ENCODE measurements at places on chromosomes 2 and 18. TPM values are rescaled to one million over a fixed set of nuclear protein-coding genes. Genes with fewer than 3 reads are reported as not detected.

The ALPP gene
- total RNA-seq: 0.45 TPM

- no peaks in the 10 kb centered on the region for H3K36me3 ChIP-seq
- no peaks in the 10 kb centered on the region for H3K4me1 ChIP-seq
- DNase-seq: no peak
- no peak overlapping the region for H3K4me3 ChIP-seq
- H3K27ac ChIP-seq: no peak overlapping the region
These were observed 287.2 kb upstream of the GYPC start for GRCh38 chr2:126368758-126369157.

The ZAP70 gene
- total RNA-seq: not detected

The GLI2 gene
- 20.0 TPM for total RNA-seq

The ABHD1 gene
- not detected for total RNA-seq

- H3K4me3 ChIP-seq: no peak overlapping the region
- peak overlapping the region; percentile 25 for H3K27ac ChIP-seq
- no peaks in the 10 kb centered on the region for H3K27me3 ChIP-seq
- peaks cover 45% of the 10 kb centered on the region for H3K4me1 ChIP-seq
- DNase-seq: no peak
These were observed 10.3 kb downstream of the ATP8B1 start for GRCh38 chr18:57792631-57793301.

DNA sequence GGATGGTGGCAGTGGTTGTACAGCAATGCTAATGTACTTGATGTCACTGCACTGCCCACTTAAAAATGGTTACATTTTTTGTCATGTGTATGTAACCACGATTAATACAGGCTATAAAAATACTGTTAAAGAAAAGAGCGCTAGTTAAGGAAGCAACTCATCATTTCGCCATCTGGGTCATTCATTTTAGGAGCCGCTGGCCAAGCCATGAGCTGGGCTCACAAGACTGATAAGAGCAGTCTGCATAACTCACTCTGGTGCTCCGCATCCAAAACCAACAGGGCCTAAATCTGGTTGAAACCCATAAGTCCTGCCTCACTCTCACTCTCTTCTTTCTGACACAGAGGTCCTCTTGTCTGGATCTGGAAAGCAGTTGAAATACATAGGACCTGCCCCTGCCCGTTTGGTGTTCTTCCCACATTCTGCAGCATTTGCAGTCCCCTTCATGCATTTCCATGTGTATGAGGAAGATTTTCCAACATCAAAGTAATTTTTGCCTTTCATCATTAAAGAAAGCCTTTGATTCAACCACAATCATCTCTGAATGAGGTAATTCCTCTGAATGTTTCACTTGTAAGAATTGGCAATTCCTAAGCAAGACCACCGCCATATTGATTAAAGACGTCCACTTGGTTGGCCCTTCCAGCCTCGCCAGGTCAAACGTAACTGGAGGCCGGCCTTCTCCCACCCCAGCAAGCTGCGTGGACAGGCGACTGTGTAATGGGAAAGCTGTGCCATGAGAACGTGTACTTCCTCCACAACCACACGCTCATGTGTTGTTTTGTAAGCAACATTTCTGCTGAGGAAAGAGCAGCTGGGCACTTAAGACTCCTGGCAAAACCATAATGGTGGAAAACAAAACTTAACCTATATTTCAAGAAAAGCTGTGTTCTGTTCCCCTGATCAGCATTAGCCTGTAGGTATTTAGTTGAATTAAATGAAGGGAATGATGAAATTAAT lies 112.2 kb downstream of the VAPA start:
- no peaks in the 10 kb centered on the region for H3K27me3 ChIP-seq
- no peaks in the 10 kb centered on the region for H3K36me3 ChIP-seq
- no peak for DNase-seq
- no peak overlapping the region for H3K4me3 ChIP-seq
- H3K4me1 ChIP-seq: no peaks in the 10 kb centered on the region
- H3K27ac ChIP-seq: no peak overlapping the region

The ST8SIA3 gene
- total RNA-seq: not detected

DNA sequence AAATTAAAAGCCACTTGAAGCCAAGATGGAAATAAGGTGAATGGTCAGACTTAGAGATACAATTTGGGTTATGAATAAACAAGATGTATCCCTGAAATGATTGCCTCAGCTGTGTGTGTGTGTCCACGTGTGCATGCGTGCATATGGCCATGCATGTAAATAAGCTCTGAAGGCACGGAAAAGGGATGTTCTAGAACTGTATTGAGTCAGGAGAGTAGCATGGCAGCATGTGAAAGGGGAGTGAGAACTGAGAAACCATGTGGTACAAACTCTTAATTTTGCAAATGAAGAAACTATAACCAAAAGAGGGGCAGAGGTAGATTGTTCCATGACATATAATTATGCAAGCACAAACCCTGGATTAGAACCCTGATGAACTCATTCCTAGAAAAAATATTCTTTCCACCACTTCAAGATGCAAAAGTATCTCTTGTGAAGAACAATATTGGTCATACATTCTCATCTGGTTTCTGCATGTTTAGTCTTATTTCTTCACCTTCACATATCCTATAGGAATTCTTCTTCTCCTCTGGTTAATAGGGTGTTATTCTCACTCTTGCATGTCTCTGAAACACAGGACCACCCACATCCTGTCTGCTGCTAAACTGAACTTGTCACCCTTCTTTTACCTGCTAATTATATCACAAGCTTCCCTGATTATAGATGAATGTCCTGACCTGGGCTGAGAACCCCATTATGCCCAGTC lies 455.8 kb downstream of the SETBP1 start:
- no peak overlapping the region for H3K27ac ChIP-seq
- H3K4me3 ChIP-seq: no peak overlapping the region
- no peak for DNase-seq
- no peaks in the 10 kb centered on the region for H3K36me3 ChIP-seq

The SLC1A4 gene
- 16.7 TPM for total RNA-seq

DNA sequence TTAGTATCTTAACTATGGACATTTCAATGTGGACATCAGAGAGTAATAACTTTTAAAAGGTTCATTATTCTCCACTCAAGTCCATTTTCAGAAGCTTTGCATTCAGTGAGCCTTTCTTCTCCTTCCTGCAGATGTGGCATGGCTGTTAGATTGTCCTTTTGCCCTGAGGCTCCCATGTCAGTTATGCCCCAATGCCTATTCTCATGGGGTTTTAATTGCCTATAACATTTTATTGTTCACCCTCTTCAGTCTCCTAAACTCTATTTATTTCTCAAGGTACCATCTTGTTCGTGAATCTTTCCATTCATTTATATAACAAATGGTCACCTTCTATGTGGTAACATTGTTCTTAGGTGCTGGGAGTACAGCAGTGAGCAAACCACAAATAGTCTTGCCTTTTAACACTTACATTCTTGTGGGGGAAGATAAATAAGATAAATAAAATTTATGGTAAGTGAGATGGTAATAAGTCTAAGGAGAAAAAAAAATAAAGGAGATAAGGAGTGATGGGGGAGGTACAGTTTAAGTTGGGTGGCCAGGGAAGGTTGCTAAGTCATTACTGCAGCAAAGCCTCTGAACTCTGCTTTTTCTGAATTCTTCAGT lies 277.9 kb upstream of the SIX3 start:
- no peaks in the 10 kb centered on the region for H3K36me3 ChIP-seq
- H3K27ac ChIP-seq: no peak overlapping the region
- H3K4me3 ChIP-seq: no peak overlapping the region
- no peak for DNase-seq
- H3K4me1 ChIP-seq: no peaks in the 10 kb centered on the region

- H3K4me3 ChIP-seq: no peak overlapping the region
- H3K36me3 ChIP-seq: no peaks in the 10 kb centered on the region
- H3K4me1 ChIP-seq: no peaks in the 10 kb centered on the region
- H3K27ac ChIP-seq: no peak overlapping the region
- no peak for DNase-seq
These were observed 365.9 kb upstream of the GALNT5 start for GRCh38 chr2:156891609-156892008.

The RNPEPL1 gene
- total RNA-seq: 14.3 TPM

DNA sequence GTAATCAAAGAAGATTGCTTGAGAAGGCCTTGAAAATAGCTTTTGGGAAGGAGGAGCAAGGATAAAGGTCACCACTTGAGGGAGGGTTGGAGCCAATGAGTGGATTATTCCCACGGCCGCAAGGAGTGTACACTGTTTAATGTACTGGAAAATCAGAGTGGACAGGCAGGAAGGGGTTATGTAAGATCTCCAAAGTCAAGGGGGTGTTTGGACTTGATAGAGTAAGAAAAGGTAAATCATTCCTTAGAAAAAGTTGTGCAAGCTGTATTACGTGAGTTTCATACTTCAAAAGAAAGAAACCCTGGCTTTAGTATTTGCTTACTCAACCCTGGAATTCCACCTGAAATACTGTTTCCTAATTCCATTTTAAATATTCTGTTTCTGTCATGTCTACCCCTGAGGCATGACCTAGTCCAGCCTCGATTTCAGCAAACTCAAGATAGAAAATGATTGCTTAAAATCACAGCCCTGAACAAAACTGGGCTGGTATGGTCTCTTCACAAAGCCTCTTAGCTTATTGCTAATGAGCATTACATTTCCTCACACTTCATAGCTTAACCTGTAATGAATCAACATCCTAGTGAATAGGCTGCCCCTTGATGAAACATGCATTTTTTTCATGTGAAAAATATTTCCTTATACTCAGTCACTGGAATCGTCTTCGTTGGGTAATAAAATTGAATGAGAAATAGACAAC lies 1.1 kb downstream of the MREG start:
- DNase-seq: no peak
- no peaks in the 10 kb centered on the region for H3K36me3 ChIP-seq
- peaks cover 6% of the 10 kb centered on the region for H3K27me3 ChIP-seq
- H3K4me1 ChIP-seq: peaks cover 10% of the 10 kb centered on the region

DNA sequence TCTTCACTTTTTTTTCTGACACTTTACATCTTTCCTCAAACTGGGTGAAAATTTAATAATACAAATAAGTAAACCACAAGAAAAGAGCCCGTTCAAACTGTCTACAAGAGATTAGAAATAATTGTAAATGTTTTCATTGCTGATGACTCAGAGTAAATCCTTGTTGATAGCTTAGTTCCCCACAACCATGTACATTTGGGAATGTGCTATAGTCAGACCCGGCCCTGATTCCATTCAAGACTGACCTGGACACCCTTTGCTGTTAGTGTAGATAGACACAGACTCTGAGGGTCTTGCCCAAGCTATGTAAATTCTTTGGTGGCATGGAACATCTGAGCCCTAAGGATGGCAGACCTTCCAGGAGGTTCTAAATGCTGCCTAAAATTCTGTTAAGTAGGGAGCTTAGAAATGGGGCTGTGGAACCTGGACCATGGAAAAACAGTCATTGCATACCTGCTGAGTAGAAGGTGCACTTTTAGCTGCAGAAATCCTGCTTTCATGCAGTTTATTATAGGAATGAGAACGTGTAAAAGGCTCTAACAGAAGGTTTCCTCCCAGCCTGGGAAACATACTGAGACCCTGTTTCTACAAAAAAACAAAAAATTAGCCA lies 3.7 kb downstream of the MALT1 start:
- H3K27ac ChIP-seq: no peak overlapping the region
- H3K4me1 ChIP-seq: peaks cover 23% of the 10 kb centered on the region
- no peak overlapping the region for H3K4me3 ChIP-seq

- no peaks in the 10 kb centered on the region for H3K4me1 ChIP-seq
- no peak overlapping the region for H3K27ac ChIP-seq
- H3K36me3 ChIP-seq: no peaks in the 10 kb centered on the region
- no peak for DNase-seq
These were observed 320.4 kb downstream of the CMPK2 start for GRCh38 chr2:6545336-6545735.

DNA sequence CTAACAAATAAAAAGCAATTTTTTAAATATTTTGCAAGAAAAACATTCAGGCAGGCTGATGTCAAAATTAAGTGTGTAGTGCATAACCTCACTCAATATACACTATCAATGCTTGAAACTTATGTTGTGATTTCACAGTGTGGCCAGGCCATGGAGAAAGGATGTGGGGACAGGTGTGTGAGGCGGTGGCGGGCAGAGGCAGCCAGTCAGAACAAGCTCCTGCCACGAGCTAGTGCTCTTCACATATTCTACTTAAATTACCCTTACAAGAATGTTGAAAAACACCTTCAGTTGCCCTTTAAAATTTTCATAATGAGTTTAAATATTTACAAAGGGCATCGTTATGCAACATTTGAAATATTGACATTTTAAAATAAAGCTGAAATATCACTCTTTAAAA lies 43.2 kb downstream of the CYB5A start:
- H3K27me3 ChIP-seq: no peaks in the 10 kb centered on the region
- no peak for DNase-seq
- peaks cover 9% of the 10 kb centered on the region for H3K4me1 ChIP-seq
- peaks cover 13% of the 10 kb centered on the region for H3K36me3 ChIP-seq

DNA sequence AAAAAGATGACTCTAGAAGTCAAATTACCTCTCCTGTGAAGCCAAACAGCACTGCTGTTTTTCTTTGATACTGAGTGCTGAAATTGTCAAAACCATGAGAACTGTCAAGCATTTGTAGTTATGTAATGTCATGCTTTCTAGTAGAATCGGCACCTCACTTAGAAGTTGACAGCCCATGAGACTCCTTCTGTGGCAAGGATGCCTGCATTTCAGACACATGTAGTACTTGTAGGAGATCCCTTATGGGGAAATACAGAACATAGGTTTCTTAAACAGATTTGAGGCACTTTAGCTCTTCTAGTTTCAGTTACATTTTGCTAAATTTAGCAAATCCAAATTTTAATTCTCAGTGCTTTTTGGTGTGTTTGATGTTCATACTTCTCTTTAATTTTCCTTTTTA lies 15.7 kb downstream of the ZNF407 start:
- H3K36me3 ChIP-seq: no peaks in the 10 kb centered on the region
- no peak overlapping the region for H3K27ac ChIP-seq
- DNase-seq: no peak
- H3K4me1 ChIP-seq: peaks cover 11% of the 10 kb centered on the region
- H3K4me3 ChIP-seq: no peak overlapping the region

The TWIST2 gene
- total RNA-seq: 33.9 TPM

- H3K4me1 ChIP-seq: peaks cover 50% of the 10 kb centered on the region
- DNase-seq: no peak
- H3K4me3 ChIP-seq: no peak overlapping the region
- H3K27ac ChIP-seq: peak overlapping the region; percentile 63
- H3K36me3 ChIP-seq: peaks cover 18% of the 10 kb centered on the region
- no peaks in the 10 kb centered on the region for H3K27me3 ChIP-seq
These were observed 18.7 kb downstream of the DYSF start for GRCh38 chr2:71472019-71472418.

DNA sequence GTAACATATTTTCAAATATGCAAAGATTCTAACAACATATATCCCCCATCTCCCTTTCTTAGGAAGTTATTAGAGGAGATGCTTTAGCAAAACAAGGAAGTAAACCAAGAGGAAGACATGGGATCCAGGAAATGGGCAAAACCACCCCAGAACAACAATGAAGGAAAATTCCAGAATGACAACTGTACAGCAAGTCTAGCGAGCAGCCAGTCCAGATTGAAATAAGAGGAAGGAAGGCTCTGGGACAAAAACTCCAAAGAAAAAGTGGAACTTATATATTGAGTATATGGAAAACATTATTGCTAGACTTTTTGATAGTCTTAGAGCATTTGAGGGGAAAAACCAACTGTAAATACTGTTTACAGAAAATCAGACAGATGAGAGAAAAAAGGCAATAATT lies 2.9 kb upstream of the ARPC2 start:
- H3K27ac ChIP-seq: no peak overlapping the region
- no peaks in the 10 kb centered on the region for H3K27me3 ChIP-seq
- H3K4me1 ChIP-seq: peaks cover 16% of the 10 kb centered on the region
- no peak for DNase-seq
- H3K36me3 ChIP-seq: peaks cover 19% of the 10 kb centered on the region
- H3K4me3 ChIP-seq: no peak overlapping the region

- H3K36me3 ChIP-seq: no peaks in the 10 kb centered on the region
- H3K27me3 ChIP-seq: no peaks in the 10 kb centered on the region
- no peak overlapping the region for H3K27ac ChIP-seq
- no peak for DNase-seq
- no peaks in the 10 kb centered on the region for H3K4me1 ChIP-seq
These were observed 16.9 kb downstream of the EIF5B start for GRCh38 chr2:99354070-99354469.

Data from SJSA1 (cell line).